ENCODE measurements at places on chromosomes 13 and 19.
A peak's percentile ranks its signal among the peaks of the same experiment; 100 is the strongest.

- DNase-seq = no peak
Measured at GRCh38 chr19:3162418-3163229, 15.9 kb upstream of the S1PR4 start.

GRCh38 chr19:31459430-31459829 is 110.2 kb upstream of the TSHZ3 start:
- no peak for DNase-seq

- DNase-seq = no peak
Measured at GRCh38 chr13:30398601-30399072, 23.7 kb upstream of the UBE2L5 start.

- DNase-seq = peak; percentile 78
Measured at GRCh38 chr19:12140545-12141404, 625 bp upstream of the ZNF20 start.

GRCh38 chr13:44437356-44438233 is 64.0 kb downstream of the SERP2 start:
- no peak for DNase-seq

DNA sequence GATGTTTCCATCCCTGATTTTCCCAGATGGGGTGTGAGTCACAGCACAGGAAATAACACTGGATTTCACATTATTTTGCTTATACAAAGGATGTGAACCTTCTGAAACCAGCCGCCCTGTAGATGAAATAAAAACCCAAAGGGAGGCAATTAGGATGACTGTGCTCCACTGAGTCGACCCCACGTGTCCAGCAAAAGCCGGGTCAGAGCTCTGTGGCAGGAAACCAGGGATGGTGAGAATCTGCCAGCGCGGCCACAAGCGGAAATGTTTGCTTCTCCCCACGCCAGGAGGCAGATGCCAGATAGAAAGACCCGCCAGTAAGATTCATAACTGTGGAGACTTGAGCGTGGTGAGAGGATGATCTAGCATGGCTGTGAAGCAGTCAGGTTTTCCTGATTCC is 764.4 kb downstream of the LIG4 start:
- no peak for DNase-seq

DNA sequence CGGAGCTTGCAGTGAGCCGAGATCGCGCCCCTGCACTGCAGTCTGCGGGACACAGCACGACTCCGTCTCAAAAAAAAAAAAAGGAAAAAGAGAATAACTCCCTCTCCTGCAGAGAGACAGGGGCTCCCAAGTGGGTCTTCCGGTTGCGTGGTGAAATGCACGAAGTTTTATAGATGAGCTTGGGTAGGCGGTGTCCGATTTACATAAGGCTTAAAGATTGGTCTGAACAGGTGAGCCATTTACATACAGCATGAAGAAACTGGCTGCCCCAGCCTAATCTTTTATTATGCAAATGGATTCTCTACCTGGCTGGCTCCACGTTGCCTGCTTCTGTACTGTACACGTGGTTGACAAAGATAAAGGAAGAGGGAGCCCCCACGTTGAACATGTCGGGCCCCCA is 19.5 kb downstream of the ADGRE2 start:
- no peak for DNase-seq

DNA sequence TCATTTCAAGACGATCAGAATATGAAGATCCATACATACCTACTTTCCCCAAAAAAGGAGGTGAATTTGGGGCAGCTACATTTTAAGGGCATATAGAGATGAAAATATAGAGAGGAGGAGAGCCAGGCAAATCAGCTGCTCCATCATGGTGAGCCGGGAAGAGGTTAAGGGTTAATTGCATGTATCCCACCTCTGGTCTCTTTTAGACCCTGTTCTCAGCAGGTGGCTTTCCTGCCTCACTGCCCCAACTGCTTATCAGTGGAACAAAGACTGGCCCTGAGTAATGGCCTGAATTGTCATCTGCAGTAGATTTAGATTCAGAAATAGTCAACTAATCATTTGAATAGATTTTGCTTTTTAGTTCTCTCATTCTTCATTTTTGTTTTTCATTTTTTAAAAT is 206.6 kb downstream of the SPRY2 start:
- DNase-seq = no peak

GRCh38 chr13:26246154-26246553 is 7.8 kb upstream of the CDK8 start:
- no peak for DNase-seq

DNA sequence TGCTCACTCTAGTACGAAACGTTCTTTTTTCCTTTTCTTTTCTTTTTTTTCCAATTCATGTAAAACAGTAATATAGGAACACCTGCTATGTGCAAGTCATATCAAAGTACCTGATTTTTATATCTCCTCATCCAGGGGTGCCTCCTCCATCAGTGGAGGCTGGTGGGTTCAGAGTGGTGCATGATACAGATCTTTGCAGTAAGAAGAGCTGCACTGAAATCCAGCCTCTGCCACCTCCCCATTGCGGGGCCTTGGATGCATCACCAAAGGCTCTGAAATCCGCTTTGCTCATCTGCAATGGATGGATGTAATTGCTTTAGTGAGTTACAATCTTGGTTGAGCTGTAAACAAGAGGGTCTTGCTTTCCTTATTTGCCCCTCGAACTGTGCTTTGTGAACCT is 38.3 kb downstream of the GPR12 start:
- DNase-seq = no peak

Measured in activated T-helper 9 cell treated with anti-CD3 and anti-CD28 coated beads, Interleukin-2, amount 50 U/mL, for 16 hours (primary cell).